ENCODE measurements at places on chromosomes 13 and 19.

GRCh38 chr19:33211794-33212435 is 13.7 kb downstream of the SLC7A10 start:
- DNase-seq = no peak

GRCh38 chr19:32858559-32858958 is 11.0 kb downstream of the SLC7A9 start:
- no peak for DNase-seq

GRCh38 chr13:77298426-77298825 is 28.5 kb downstream of the MYCBP2 start:
- no peak for DNase-seq

- no peak for DNase-seq
Observed at GRCh38 chr19:40192758-40193586, 1.7 kb downstream of the MAP3K10 start.

GRCh38 chr19:2081873-2082810 is 14.0 kb downstream of the MOB3A start:
- no peak for DNase-seq

DNA sequence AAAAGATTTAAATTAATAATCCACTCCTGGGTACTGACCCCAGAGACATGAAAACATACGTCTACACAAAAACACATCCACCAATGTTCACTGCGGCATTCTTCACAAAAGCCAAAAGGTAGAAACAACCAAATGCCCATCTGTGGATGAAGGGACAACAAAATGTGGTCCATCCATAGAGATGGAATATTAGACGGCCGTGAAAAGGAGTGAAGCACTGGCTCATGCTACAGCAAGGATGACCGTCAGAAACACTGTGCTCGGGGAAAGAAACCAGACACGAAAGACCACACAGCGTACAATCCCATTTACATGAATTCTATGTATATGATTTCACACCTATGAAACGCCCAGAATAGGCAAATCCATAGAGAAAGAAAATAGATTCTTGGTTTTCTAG is 6.1 kb downstream of the RDH13 start:
- no peak for DNase-seq

DNA sequence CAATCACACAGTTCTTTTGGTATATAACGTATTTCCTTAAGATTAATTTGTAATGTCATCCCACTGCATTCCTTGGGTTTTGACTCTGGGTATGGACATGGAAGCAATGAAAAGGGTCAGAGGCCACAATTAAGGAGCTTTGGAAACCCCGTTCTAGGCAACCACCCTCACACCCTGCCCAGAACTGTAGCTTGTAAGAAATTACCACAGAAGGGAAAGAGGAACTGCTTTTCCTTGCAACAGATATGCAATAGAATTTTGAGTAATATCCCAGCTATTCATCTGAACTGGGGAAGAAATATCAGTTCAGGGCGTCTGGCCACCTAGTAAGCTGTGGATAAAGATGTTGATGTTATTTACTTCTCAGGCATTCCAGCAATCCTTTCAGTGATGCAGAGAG is 985 bp upstream of the CLC start:
- no peak for DNase-seq

- no peak for DNase-seq
Observed at GRCh38 chr19:18736415-18737336, 53.2 kb downstream of the CRTC1 start.

DNA sequence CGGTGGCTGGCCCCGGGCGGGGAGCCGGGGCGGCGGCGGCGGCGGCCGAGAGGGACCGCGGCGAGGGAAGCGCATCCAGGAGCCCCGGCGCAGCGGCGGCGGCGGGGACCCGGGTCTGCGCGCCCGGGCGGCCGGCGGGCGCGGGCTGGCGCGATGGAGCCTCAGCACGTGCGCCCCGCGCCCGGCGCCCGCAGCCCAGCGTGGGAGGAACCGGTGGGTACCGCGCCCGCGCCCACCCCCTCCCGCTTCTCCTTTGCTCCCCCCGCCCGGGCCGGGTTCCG is 7.8 kb upstream of the DGKH start:
- DNase-seq = no peak

DNA sequence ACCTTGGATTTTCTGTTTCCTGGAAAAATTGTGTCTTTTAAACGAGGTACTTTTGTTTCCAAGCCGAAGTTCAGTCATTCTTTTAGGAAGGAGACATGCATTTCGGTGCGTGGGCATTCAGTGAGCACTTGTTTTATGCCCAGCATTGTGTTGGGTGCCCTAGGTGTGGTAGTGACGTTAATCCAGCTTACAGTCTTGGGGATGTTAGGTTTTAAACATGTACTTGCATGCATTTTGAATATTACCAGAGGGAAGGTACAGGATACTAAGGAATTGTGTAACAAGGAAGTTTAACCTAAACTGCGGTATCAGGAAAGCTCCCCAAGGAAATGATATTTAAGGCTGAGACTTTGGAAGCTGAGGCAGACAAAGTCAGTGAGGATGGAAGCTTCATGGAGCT is 66.3 kb downstream of the ARHGAP35 start:
- DNase-seq = no peak

DNA sequence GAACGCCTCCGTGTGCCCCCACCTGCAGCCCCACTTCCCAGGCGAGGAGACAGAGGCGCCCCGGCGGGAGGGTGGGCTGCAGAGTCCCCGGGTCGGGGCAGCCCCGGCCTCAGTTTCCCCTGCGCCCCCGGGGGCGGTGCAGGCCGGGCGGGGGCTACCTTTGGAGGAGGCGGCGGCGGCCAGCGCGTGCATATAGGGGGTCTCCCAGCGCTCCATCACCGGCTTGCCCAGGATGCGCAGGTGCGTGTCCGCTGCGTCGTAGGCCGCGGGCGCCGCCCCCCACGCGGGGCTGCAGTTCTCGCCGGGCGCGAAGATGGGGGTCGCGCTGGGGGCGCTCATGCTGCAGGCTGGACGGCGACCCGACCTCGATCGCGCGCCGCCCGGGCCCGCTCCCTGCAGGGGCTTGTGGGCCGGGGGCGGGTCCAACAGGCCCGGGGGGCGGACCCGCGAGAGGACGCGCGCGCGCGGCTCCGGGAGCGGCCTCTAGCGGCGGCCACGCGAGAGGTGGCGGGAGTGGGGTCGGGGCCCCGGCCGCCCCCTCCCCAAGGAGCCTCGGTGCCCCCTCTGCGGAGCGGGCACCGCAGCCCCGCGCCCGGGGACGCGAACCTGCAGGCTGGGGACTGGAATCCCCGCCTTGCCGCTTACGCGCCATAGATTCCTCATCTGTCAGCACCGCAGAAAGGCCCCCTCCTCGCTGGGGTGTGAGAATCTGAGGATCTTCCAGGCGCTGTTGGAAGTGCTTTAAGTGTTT is at the start of gene GAMT:
Gene GAMT (minus strand): TSS at position 405 of the 751 bp plus-strand sequence. CDS start 66 bp downstream, at position 339.
- peak; percentile 61 for DNase-seq

GRCh38 chr19:6868351-6868750 is 19.0 kb upstream of the ADGRE1 start:
- no peak for DNase-seq

- no peak for DNase-seq
Observed at GRCh38 chr19:40387155-40387554, 2.8 kb downstream of the HIPK4 start.

- DNase-seq = no peak
Observed at GRCh38 chr19:55352549-55353145, 1.9 kb downstream of the COX6B2 start.

DNA sequence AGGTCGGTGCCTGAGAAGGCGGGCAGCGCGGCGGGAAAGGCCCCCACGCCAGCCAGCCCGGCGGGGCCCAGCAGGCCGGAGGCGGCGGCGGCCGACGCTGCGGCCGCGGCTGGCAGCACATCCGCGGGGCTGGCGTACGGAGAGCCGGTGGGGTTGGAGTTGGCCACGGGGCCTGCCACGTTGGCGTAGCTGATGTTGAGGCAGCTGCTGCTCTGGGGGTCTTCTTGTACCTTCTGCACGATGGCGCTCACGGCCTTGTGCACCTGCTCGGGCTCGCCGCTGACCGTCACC is 25.9 kb upstream of the NANOS2 start:
- no peak for DNase-seq

DNA sequence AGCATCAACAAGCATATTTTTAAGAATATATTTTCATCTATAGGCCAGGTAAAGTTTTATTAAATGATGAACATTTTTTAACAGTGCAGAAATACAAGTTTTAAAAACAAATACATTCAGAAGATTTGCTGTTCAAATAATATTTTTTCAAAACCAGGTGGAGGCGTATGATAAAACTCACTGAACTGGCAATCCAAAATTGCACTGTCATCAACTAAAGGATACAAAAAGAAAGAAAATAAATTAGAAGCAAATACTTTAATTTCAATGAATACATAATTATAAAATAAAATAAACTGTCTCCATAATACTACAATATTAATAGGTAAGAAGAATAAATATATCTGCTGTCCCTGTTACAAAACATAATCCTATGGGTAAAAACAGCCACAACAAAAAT is 21.2 kb downstream of the SPRYD7 start:
- no peak for DNase-seq

DNA sequence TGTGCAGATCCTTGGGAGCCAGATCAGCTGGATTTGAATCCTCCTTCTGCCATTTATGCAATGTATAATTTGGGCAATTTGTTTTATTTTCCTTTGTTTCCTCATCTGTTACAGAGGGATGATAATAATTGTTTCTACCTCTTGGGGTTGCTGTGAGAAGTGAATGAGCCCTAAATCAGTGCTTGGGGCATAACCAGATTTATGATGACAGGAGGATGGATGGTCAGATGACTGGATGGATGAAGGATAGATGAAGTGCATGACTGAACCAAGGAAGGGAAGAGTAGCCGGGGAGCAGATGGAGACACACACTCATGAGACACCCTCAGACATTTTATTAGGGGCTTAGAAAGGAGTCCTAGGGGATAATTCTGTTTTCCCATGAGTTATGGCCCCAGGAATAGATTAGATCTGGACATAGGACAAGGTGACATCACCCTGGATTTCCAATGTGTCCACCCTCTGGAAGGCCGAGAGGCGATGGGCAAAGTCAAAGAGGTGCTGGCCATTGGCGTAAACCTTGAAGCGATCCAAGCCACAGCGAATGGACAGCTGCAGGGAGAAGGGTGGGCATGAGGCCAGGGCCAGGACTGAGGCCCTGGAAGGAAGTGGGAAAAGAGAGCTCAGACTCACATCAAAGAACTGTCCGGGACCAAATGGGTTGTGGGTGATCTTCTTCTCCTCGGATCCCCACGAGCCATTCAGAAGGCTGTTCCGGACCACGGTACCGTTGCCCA is 11.2 kb downstream of the LGALS4 start:
- no peak for DNase-seq

DNA sequence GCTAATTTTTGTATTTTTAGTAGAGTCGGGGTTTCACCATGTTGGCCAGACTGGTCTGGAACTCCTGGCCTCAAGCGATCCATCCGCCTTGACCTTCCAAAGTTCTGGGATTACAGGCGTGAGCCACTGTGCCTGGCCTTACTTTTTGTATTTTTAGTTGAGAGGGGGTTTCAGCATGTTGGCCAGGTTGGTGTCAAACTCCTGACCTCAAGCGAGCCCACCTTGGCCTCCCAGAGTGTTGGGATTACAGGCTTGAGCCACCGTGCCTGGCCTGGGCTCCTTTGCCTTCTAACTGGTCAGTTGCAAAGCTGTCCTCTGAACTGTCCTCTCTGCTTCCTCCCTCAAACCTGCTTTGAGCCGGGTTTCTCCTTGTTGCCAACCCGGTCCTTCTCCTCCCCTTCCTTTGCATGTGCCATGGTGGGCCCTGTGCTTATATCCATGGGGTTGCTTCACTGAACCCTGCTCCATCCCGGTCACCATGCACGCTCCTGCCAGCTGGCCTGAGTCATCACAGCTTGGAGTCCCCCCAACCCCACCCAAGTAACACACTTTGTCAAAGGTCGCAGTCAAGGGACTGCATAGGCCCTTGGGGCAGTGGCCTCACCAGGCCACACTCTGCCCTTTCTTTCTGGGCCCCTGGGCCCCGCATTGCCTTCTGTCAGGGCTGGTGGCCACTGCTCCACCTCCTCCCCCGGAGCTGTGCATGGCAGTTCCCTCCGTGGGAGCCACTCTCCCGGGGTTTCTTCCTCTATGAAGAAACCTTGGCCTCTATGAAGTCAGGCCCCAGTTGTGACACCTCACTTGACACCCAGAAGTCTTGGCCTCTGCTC is 21.2 kb downstream of the WTIP start:
- no peak for DNase-seq

DNA sequence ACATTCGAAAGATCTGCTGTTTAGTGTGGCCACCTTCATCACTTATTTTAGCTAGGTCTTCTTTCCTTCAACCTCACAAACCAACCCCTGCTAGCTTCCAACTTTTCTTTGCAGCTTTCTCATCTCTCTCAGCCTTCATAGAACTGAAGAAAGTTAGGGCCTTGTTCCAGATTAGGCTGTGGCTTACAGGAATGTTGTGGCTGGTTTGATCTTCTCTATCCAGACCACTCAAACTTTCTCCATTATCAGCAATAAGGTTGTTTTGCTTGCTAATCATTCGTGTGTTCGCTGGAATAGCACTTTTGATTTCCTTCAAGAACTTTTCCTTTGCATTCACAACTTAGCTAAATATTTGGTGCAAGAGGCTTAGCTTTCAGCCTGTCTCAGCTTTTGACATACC is 44.7 kb downstream of the CARS2 start:
- DNase-seq = no peak

GRCh38 chr19:47786566-47786965 is 8.1 kb downstream of the SELENOW start:
- DNase-seq = no peak

DNA sequence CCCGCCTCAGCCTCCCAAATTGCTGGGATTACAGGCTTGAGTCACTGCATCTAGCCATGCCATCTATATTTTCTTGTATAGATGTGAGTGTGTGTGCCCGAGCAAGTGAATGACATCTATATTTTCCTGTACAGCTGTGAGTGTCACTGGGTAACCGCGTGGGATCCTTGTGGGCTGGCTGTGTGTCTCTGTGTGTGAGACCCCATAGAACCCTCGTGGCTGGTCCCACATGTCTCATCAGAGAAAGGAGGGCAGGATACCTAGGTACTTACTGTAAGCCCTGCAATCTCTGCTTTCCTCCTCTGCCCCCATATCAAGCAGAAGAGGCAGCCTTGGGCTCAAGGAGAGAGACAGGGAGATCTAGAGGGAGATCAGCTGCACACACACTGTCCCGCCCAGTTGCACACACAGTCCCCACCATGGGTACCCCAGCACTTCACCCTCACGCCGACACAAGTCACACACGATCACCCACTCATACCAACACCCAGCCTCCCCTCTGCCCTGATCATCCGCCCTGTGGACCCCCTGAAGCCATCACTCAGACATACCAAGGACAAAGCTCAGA is 655 bp downstream of the DENND1C start:
- DNase-seq = no peak

DNA sequence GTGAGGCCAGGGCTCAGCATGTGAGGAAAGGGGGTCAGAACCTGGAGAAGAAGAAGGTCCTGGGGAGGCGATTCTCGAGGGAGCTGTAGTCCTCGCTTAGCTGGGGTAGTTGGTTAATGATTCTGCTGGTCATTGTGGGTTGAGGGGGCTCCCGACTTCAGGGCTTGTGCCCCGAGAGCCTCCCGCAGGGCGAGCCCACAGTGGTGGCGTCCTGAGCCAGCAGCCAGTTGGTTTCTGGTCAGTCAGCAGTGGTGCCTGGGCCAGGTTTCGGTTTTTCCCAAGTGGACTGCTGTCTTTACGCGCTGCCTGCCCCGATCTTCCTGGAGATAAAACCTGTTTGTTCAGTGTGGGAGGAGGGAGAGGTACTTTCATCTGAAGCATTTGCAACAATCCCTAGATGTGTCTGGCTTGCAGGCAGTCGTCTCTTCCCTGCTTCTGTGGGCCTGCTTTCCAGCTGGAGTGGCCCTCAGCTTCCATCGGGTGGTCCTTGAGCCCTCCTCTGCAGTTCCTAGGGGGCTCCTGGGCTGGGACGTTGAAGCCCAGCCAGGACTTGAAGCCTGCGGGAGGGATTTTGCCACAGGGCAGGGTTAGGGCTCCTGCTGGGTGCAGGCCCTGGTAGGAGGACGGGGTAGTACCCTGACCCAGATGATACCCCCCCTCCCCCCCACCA is 3.2 kb downstream of the PTBP1 start:
- DNase-seq = no peak

Data from HTR-8/SVneo (cell line).